ENCODE measurements at places on chromosomes 13 and 19.

- DNase-seq, result peak; percentile 56
Measured at GRCh38 chr19:3556978-3557460, 367 bp downstream of the MFSD12 start.

GRCh38 chr13:21686751-21687391, 16.0 kb downstream of the FGF9 start:
- DNase-seq, result no peak

GRCh38 chr19:3494559-3494958, 5.9 kb downstream of the DOHH start:
- no peak for DNase-seq

DNA sequence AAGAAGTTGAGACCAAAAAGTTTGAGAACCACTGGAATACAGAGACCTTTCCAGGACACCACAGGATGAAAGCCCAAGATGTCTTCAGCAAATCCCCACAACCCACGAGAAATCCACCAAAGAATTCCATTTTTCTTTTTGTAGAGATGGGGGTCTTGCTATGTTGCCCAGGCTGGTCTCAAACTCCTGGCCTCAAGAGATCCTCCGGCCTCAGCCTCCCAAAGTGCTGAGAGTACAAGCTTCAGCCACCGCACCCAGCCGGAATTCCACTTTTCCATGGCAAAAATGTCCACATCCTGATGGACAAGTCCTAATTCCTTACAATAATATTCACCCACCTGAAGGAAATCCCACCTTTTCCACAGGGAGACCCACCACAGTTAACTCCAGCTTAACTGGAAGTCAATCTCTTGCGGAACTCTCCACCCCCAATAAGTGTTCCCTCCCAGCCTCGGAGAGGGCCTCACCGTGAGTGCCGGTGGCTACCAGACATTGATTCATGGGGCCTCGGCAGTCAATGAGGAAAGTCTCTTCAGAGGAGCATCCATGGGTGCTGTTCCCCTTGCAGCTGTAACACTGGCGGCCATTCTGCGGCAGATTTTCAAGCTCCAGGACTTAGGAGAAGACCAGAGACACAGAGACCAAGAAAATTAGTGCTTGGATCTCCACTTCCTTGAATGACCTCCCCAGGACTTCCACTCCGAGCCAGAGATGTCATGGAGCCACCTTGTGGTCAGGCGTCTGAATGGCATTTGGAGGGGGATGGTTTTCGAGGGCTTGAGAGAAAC, 12.3 kb upstream of the CADM4 start:
- DNase-seq, result no peak

- no peak for DNase-seq
Measured at GRCh38 chr19:47467914-47468313, 3.8 kb downstream of the SLC8A2 start.

DNA sequence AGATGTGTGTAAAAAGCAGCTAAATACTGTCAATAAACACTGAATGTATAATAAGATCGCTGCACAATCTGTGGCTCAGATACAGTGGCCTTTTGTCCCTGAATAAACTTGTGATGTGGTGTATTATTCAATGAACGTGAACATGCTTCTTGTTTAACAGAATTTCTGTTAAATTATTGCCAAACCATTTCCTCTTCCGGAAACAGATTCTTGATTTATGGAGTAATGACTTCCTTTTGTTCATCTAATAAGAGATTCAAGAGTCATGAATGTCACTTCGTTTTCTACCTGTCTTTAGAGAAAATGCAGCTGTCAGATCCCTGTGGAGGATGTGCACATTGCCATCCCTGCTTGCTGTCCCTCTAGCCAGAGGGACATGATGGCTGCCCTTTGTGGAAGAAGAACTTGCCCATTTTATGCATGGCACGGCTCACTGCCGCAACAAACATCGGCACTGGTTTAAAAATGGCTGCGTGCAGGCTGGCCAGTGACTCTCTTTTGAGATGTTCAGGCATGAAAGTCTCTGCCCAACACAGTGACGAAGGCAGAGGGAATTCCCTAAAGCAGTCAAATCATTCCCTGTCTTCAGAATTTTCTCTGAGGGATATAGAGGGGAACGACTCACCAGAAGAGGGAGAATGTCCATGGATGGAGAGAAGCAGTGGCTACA, 3.1 kb upstream of the TNFSF13B start:
- no peak for DNase-seq

- no peak for DNase-seq
Measured at GRCh38 chr13:43933378-43933777, 53.7 kb downstream of the LACC1 start.

DNA sequence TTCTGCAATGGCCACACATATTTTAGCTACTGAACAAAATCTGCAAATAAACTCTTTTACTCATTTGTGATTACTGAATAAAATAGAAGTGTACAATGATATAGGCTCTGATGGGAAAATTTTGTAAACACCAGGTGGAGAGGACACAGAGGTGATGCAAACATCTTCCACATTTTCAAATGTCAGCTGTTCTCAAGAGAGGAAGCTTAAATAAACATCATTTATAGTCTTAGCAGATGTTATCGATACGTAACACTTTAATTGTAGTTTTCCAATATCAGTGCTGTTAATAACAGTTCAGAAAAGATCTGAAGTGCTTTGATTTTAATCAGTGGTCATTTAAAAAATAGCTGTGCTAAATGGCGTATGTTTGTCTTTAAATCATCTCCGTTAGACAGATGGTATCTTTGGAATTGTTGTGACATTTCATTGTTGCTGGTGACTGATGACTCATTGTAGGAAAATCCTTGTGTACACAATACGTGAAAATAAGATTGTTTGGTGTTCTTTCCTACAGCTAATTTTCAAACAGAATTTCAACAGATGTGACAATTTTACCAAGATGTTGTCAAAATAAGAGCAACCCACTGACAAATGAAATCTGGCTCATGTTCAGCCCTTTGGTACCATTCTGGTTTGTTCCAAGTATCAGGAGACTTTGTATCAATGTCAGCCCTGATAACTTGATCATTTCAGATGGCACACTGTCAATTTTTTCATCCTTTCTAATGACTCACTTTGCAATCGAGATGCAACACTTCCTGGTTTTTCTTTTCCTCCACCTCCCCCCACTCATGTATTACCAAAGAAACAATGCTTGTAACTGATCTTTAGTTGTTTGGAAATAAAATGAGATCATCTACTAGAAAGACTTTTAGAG, 516.0 kb downstream of the DCT start:
- DNase-seq, result no peak

DNA sequence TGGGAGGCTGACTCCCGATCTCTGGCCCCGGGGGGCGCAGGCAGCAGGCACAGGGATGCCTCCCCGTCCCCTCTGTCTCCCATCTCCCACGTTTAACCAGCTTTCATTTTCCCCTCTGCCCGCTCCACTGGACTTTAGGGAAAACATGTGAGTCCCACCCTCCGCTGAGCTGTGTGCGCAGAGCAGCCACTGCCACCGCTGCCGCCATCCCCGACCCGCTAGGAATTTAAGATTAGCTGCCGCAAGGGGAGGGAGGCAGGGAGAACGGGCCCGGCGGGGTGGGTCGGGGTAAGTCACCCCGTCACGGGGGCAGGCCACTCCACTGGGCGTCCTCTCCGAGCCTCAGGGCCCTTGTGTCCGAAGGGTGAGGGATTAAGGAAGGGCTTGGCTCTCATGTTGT, 15.5 kb downstream of the KCNN1 start:
- no peak for DNase-seq

- no peak for DNase-seq
Measured at GRCh38 chr13:43731296-43731695, 55.5 kb downstream of the ENOX1 start.

DNA sequence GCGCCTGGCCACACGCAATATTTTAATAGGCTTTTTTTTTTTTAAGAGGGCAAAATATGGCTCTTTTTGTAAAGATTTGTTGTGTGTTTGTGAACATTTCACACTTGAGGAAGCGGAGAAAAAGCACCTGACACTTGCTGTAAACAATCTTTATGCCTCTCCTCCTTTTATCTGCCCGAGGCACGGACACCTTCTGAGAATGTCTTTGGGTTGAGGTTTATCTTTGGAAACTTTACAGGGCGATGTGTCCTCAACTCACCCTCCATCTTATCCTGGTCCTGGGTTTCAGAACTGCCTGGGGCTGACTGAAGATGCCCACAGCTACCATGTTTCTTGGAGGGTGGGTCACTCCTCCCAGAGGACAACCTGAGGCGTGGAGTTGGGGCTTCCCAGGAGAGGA, 44.0 kb downstream of the ZNF627 start:
- no peak for DNase-seq

- no peak for DNase-seq
Measured at GRCh38 chr19:15291548-15292021, 40.8 kb downstream of the BRD4 start.

DNA sequence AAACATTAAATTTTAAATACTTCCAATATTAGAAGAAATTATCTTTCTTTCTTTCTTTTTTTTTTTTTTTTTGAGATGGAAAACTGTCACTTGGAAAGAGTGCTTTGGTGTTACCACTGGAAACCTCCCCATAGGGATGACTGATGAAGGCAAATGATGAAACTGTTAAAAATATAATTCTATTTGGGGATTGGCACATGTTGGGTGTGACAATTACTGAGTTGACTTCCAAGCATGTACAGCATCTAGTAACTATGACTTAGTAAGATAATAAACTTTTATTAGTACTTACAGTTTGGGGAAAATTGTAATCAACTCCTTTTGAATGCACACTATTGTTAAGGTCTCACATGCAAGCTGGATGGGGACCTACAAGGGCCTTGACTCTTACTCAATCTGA, 592.5 kb downstream of the KCTD12 start:
- DNase-seq, result no peak

DNA sequence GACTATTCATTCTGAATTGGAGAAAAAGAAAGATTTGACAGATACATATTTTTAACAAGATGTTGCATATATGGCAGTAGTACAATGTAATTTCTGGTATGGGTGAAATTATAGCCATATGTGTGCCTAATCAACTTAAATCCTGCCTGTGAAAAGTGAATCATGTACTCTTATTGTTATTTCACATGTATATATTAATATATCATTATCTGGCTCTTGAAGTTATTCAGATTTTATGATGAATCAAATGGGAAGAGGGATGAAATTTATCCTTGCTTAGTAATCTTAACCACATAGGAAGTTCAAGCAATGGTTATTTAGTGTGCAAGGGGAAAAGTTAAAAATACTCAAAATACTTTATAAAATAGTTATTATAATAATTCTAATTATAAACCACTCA, 80.5 kb downstream of the GPC6 start:
- no peak for DNase-seq

DNA sequence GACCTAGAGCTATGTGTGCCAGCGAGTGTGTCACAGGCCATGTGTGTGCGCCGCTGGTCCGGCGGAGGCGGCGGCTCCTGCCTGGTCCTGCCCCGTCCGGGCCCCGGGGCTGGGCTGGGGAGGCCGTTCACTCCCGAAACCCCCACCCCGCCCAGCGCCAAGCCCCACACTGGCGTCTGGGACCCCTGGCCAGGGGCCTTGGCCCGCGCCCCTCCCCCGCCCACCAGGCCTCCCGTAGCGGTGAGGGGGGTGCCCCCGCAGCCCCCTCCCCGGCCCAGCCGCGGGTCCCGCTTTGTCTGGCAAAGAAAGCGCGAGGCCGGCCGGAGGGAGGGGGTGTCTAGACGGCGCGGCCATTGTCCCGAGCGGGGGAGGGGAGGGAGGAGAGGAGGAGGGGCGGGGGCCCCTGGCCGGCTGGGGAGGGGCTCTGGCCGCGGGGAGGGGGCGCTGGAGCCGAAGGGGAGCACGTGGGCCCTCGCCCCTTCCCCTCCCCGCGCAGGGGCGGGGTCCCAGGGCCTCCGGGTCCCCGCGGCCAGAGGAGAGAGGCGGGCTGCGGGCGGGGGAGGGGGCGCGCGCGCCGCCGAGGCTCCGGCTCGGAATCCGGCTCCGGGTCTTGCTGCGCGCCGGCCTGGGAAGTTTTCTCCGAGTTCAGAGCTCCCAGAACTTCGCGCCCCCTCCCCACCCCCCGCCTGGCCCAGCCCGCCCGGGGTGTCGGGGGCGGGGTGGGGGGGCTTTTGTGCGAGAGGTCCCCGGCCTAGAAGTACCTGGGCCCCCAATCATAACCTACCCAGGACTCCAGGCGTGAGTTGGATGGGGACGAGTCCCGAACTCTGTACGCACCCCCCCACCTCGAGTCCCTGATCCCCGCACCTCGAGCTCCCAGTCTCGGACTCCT, 888 bp downstream of the NOTCH3 start:
- no peak for DNase-seq

DNA sequence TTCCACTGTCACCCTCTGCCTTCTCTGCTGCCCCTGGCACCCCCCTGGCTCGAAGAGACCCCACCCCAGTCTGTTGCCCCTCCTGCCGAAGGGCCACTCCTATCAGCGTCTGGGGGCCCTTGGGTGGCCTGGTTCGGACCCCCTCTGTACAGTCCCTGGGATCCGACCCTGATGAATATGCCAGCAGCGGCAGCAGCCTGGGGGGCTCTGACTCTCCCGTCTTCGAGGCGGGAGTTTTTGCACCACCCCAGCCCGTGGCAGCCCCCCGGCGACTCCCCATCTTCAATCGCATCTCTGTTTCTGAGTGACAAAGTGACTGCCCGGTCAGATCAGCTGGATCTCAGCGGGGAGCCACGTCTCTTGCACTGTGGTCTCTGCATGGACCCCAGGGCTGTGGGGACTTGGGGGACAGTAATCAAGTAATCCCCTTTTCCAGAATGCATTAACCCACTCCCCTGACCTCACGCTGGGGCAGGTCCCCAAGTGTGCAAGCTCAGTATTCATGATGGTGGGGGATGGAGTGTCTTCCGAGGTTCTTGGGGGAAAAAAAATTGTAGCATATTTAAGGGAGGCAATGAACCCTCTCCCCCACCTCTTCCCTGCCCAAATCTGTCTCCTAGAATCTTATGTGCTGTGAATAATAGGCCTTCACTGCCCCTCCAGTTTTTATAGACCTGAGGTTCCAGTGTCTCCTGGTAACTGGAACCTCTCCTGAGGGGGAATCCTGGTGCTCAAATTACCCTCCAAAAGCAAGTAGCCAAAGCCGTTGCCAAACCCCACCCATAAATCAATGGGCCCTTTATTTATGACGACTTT, 2.0 kb downstream of the ZFP36 start:
- DNase-seq, result peak; percentile 59

DNA sequence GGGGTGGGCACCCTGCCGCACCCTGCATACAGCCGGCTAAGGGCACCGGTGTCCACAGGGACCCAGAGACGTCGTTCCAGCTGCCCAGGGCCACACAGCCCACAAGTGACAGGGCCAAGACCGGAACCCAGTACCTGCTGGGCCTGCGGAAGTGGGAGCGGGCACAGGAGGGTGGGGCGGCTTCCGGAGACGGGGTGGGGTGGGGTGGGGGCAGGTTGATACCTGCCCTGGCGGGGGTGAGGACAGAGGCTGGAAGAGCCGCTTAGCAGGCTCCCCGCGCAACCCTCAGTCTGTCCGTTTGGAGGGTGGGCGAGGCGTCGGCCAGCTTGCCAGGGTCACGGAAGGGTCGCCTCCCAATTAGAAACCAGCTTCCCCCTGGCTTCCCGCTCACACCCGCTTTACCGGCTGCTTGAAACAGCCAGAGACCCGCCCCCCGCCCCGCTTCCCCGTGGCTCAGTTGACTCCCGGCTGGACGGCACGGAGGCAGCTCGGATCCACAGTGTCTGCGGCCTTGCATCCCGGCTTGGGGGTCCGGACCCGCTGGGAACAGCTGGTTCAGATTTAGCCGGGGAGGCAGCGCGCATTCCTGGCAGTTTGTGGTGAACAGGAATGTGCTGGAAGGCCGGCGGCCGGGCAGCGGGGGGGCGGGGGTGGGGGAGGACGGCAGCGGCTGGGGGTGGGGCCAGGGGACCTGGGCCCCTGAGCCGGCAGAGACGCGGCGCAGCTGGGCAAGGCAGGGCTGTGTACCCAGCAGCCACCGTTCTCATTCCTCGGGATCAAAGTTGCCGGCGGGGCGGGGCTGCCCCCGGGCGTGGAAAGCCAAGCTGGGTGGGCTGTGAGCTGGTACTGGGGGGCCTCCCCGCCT, 1.9 kb downstream of the CNN2 start:
- peak; percentile 58 for DNase-seq

GRCh38 chr13:82822935-82823334, 1059.3 kb downstream of the SLITRK1 start:
- no peak for DNase-seq
